Adrenal gland (tissue), 19 donors: ENCODE measurements at places on chromosomes 7 and 10. TPM values are rescaled to one million over a fixed set of nuclear protein-coding genes. Genes with fewer than 3 reads are reported as not detected.
A peak's percentile ranks its signal among the peaks of the same experiment; 100 is the strongest.

PIK3CG gene
- 5.4 TPM for total RNA-seq

GPR15LG gene
- not detected for total RNA-seq

CALY gene
- 0.55 TPM for total RNA-seq

STOX1 gene
- 12.9 TPM for total RNA-seq

ZNF488 gene
- total RNA-seq, result 0.14 TPM

STK32C gene
- 12.5 TPM for total RNA-seq

CSTF2T gene
- 32.0 TPM for total RNA-seq

SVOPL gene
- 0.98 TPM for total RNA-seq

CRPPA gene
- total RNA-seq, result 3.3 TPM

EGR2 gene
- 0.69 TPM for total RNA-seq

GRCh38 chr10:93006435-93007039 lies 54.1 kb upstream of the CYP26C1 start:
- H3K4me1 ChIP-seq, result no peaks in the 10 kb centered on the region
- no peaks in the 10 kb centered on the region for H3K27me3 ChIP-seq
- no peak for DNase-seq
- no peak overlapping the region for H3K4me3 ChIP-seq

GRCh38 chr7:44186736-44187135 lies 2.5 kb downstream of the GCK start:
- no peak for DNase-seq
- peaks cover 5% of the 10 kb centered on the region for H3K4me1 ChIP-seq
- H3K27me3 ChIP-seq, result no peaks in the 10 kb centered on the region
- no peak overlapping the region for H3K4me3 ChIP-seq
- no peaks in the 10 kb centered on the region for H3K36me3 ChIP-seq
- no peak overlapping the region for H3K27ac ChIP-seq

GRCh38 chr10:12960941-12961340 lies 40.6 kb downstream of the CCDC3 start:
- H3K27me3 ChIP-seq, result no peaks in the 10 kb centered on the region
- no peak overlapping the region for H3K4me3 ChIP-seq
- no peak overlapping the region for H3K27ac ChIP-seq
- H3K4me1 ChIP-seq, result no peaks in the 10 kb centered on the region

GRCh38 chr7:27179503-27180430 lies 5.3 kb downstream of the HOXA11 start:
- no peak overlapping the region for H3K27ac ChIP-seq
- no peak overlapping the region for H3K4me3 ChIP-seq
- DNase-seq, result peak; percentile 72

GRCh38 chr7:77386165-77386822 lies 29.9 kb downstream of the GSAP start:
- DNase-seq, result no peak
- no peaks in the 10 kb centered on the region for H3K4me1 ChIP-seq
- no peaks in the 10 kb centered on the region for H3K27me3 ChIP-seq
- H3K36me3 ChIP-seq, result peaks cover 10% of the 10 kb centered on the region
- H3K27ac ChIP-seq, result no peak overlapping the region

GRCh38 chr7:66617295-66617694 lies 11.4 kb upstream of the KCTD7 start:
- H3K27me3 ChIP-seq, result no peaks in the 10 kb centered on the region
- H3K27ac ChIP-seq, result no peak overlapping the region
- no peaks in the 10 kb centered on the region for H3K4me1 ChIP-seq
- DNase-seq, result no peak
- H3K4me3 ChIP-seq, result no peak overlapping the region

GRCh38 chr7:17374654-17375053 lies 76.2 kb downstream of the AHR start:
- DNase-seq, result no peak
- peaks cover 28% of the 10 kb centered on the region for H3K4me1 ChIP-seq
- H3K4me3 ChIP-seq, result no peak overlapping the region
- no peak overlapping the region for H3K27ac ChIP-seq
- H3K27me3 ChIP-seq, result no peaks in the 10 kb centered on the region

GRCh38 chr7:149714910-149715471 lies 58.4 kb downstream of the ZNF467 start:
- H3K27ac ChIP-seq, result peak overlapping the region; percentile 70
- H3K27me3 ChIP-seq, result no peaks in the 10 kb centered on the region

DNA sequence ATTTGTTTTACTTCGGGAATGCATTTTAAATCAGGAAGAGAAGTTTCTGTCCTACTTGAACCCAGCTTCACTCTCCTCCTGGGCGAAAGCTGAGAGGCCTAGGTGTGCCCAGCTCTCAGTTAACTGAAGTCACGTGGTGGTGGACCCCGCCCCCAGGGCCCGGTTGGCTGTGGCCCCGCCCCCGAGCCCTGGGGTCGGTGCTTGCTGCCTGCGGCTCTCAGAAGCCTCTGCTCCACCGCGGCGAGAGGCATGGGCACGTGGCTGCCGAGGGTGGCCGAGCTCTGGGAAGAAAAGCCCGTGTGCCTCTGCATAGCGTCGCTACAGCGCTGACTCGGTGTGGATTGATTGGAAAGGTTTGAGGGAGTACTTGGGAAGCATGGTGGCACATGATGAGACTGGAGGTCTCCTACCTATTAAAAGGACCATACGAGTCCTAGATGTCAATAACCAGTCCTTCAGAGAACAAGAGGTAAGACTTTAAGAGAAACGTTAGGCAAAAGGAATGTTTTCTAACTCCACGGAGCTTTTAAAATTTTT lies 34.1 kb downstream of the NET1 start:
- peak overlapping the region; percentile 15 for H3K4me3 ChIP-seq
- no peaks in the 10 kb centered on the region for H3K36me3 ChIP-seq
- DNase-seq, result peak; percentile 95

- no peaks in the 10 kb centered on the region for H3K4me1 ChIP-seq
- no peak overlapping the region for H3K27ac ChIP-seq
- no peak overlapping the region for H3K4me3 ChIP-seq
- H3K36me3 ChIP-seq, result no peaks in the 10 kb centered on the region
- no peak for DNase-seq
- no peaks in the 10 kb centered on the region for H3K27me3 ChIP-seq
Measured at GRCh38 chr10:33793793-33794192, 459.3 kb upstream of the NRP1 start.

GRCh38 chr10:26528715-26529393 lies 90.7 kb downstream of the APBB1IP start:
- no peaks in the 10 kb centered on the region for H3K4me1 ChIP-seq
- no peak overlapping the region for H3K27ac ChIP-seq
- DNase-seq, result no peak
- no peaks in the 10 kb centered on the region for H3K36me3 ChIP-seq
- H3K27me3 ChIP-seq, result no peaks in the 10 kb centered on the region

- no peak overlapping the region for H3K27ac ChIP-seq
- H3K4me1 ChIP-seq, result no peaks in the 10 kb centered on the region
- no peak for DNase-seq
Measured at GRCh38 chr7:26055241-26055640, 96.8 kb upstream of the NFE2L3 start.

GRCh38 chr10:126250045-126250444 lies 138.2 kb downstream of the ADAM12 start:
- H3K4me1 ChIP-seq, result no peaks in the 10 kb centered on the region
- H3K27ac ChIP-seq, result no peak overlapping the region
- DNase-seq, result no peak
- H3K27me3 ChIP-seq, result no peaks in the 10 kb centered on the region

- DNase-seq, result no peak
- no peaks in the 10 kb centered on the region for H3K36me3 ChIP-seq
- H3K4me3 ChIP-seq, result no peak overlapping the region
- no peaks in the 10 kb centered on the region for H3K4me1 ChIP-seq
Measured at GRCh38 chr10:104707602-104708459, 66.7 kb downstream of the SORCS3 start.

- DNase-seq, result no peak
- no peaks in the 10 kb centered on the region for H3K36me3 ChIP-seq
- no peaks in the 10 kb centered on the region for H3K27me3 ChIP-seq
- H3K4me1 ChIP-seq, result no peaks in the 10 kb centered on the region
- no peak overlapping the region for H3K4me3 ChIP-seq
- H3K27ac ChIP-seq, result no peak overlapping the region
Measured at GRCh38 chr10:126734015-126734414, 63.5 kb upstream of the C10orf90 start.

DNA sequence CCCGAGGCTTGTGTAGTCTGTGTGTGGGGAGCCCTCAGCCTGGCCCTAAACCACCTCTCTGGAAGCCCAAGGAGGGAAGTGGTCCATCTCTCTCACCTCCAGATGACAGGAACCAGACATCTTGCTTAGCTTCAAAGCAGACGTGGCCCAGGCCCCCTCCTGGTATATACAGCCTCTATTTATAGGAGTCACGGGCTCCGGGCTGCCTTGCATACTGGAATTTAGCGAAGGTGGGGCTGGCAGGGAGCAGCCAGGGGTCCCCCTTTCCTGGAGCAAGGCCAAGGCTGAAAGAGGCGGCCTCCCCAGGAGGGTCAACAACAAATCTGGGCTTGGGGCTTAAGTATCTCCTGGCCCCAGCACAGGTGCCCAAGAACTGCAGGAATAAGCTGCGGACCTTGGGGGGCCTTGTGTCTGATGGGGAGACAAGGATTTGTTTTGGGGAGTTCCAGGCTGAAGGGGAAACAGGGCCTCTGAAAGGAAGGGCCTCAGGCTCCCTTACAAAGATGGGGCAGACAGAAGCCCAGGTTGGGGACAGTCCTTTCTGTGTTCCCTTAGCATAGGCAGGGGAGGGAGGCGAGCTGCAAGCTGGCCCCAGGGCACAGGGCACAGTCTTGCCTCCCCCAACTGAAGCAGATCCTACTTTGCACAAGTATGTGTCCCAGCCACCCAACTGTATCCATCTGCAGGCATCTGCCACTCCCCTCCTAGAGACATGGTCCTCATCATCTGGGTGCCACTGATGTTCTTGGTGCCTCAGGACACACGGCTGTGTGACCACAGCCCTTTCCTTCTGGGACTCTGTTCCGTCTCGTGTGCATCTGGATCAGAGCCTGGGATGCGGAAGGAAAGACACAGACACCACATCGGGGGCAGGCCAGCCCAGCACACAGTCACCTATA lies 11.9 kb downstream of the ZCCHC24 start:
- H3K4me1 ChIP-seq, result peaks cover 25% of the 10 kb centered on the region
- no peak overlapping the region for H3K4me3 ChIP-seq
- no peaks in the 10 kb centered on the region for H3K36me3 ChIP-seq
- no peaks in the 10 kb centered on the region for H3K27me3 ChIP-seq
- H3K27ac ChIP-seq, result peak overlapping the region; percentile 4

- no peaks in the 10 kb centered on the region for H3K36me3 ChIP-seq
- no peak overlapping the region for H3K4me3 ChIP-seq
- no peak overlapping the region for H3K27ac ChIP-seq
- H3K27me3 ChIP-seq, result no peaks in the 10 kb centered on the region
- no peaks in the 10 kb centered on the region for H3K4me1 ChIP-seq
- DNase-seq, result no peak
Measured at GRCh38 chr10:82796510-82796909, 921.5 kb downstream of the NRG3 start.

GRCh38 chr10:10320956-10321355 lies 696.7 kb upstream of the CELF2 start:
- H3K36me3 ChIP-seq, result no peaks in the 10 kb centered on the region
- no peak for DNase-seq
- H3K27me3 ChIP-seq, result no peaks in the 10 kb centered on the region

- no peak overlapping the region for H3K27ac ChIP-seq
- H3K4me1 ChIP-seq, result no peaks in the 10 kb centered on the region
- H3K4me3 ChIP-seq, result no peak overlapping the region
Measured at GRCh38 chr7:121313793-121314676, 14.8 kb upstream of the WNT16 start.

DNA sequence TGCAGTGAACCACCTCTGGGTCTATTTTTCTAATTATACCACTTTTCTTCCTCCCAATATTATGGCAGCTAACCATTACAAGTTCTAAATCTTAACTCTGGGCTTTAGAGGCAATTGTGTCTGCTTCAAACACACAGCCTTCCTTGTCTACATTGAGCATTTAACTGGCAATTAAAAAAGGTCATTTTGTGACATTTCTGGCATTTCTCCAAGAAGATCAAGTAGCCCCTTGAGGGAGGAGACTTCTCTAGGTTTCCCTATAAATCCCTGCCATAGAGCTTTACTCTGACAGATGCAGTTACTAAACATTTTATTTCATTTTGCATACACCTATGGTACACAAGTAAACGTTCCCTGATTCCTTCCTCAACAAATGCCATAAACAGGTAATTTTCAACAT lies 33.4 kb upstream of the FAM133B start:
- peaks cover 6% of the 10 kb centered on the region for H3K4me1 ChIP-seq
- no peaks in the 10 kb centered on the region for H3K36me3 ChIP-seq
- no peak overlapping the region for H3K27ac ChIP-seq
- H3K27me3 ChIP-seq, result no peaks in the 10 kb centered on the region
- no peak for DNase-seq
- no peak overlapping the region for H3K4me3 ChIP-seq

DNA sequence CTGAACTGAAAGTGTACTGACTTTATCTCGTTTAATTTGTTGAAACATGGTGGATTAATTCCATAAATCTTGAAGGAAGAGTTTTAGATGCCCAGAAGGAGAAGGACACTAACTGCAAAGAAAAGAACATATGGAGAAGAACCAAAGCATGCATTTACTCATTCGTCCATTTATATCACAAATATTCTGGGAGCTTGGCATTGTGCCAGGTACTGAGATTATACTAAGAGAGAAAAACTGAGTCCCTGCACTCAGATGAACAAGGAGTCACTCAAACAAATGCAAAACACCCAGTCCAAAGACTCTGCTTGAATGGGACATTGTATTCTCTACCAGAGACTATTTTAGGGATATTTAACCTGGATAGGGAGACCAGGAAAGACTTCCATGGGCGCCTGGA lies 588.0 kb upstream of the MGMT start:
- no peak for DNase-seq
- H3K36me3 ChIP-seq, result no peaks in the 10 kb centered on the region
- no peaks in the 10 kb centered on the region for H3K4me1 ChIP-seq
- H3K27me3 ChIP-seq, result no peaks in the 10 kb centered on the region

DNA sequence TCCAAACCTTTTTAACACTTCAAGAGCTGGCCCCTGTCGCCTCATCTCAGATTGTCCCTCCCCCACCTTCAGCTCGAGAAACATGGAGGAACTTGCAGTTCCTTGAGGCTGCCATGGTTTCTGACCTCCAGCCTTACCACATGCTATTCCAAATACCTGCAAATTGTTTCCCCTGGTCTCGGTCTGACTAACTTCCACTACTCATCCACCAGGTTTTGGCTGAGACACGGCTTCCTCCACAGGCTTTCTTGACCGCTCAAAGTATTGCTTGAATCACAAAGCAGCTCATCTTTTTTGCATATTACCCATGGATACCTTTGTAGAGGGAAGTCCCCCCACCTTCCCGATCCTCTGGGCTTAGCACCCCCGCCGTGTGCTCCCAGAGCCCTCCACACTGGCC lies 5.2 kb upstream of the SAMD8 start:
- no peak overlapping the region for H3K4me3 ChIP-seq
- DNase-seq, result no peak
- H3K27me3 ChIP-seq, result no peaks in the 10 kb centered on the region
- no peak overlapping the region for H3K27ac ChIP-seq

GRCh38 chr10:106502641-106503040 lies 661.9 kb downstream of the SORCS1 start:
- H3K27me3 ChIP-seq, result no peaks in the 10 kb centered on the region
- no peak overlapping the region for H3K4me3 ChIP-seq
- no peaks in the 10 kb centered on the region for H3K36me3 ChIP-seq
- no peak overlapping the region for H3K27ac ChIP-seq
- no peak for DNase-seq
- H3K4me1 ChIP-seq, result no peaks in the 10 kb centered on the region

- H3K36me3 ChIP-seq, result no peaks in the 10 kb centered on the region
- no peaks in the 10 kb centered on the region for H3K27me3 ChIP-seq
- H3K4me3 ChIP-seq, result no peak overlapping the region
- no peak for DNase-seq
Measured at GRCh38 chr10:59285073-59285472, 77.3 kb downstream of the FAM13C start.

- no peaks in the 10 kb centered on the region for H3K27me3 ChIP-seq
- H3K4me3 ChIP-seq, result no peak overlapping the region
- H3K4me1 ChIP-seq, result no peaks in the 10 kb centered on the region
Measured at GRCh38 chr7:35546691-35547429, 148.1 kb downstream of the HERPUD2 start.
